ENCODE measurements at places on chromosomes 6 and 20.

- no peak for DNase-seq
Observed at GRCh38 chr6:154614641-154615040, 104.2 kb upstream of the CNKSR3 start.

GRCh38 chr20:42734660-42735368 lies 454.9 kb downstream of the PTPRT start:
- no peak for DNase-seq

- no peak for DNase-seq
Observed at GRCh38 chr6:79421707-79422484, 115.3 kb downstream of the LCA5 start.

DNA sequence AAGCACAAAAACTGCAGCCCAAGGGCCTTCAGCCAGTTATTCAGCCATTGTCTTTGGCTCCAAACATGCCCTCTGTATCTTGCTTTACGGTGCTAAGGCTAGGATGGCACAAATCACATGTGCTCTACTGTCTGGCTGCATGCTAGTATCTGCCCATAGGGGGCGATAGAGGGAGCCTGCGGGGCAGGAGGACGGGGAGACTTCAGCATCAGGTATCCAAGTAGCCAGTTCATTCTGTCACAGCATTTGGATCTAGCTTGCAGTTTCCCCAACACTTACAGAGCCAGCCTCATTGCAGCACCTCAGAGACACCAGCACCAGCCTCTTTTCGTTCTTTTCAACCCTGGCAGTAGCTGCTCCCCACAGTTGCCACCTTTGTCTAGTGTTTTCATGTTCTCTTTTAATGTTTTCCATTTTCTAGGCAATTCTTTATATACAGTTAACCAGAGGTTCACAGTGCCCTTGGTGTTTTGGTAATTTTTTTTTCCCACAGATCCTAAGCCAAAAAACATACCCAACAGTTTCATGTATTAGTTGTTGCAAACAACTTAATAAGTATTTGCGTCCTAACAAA lies 705.9 kb downstream of the PTPRT start:
- DNase-seq, result no peak

All from CD4-positive, alpha-beta memory T cell (primary cell).